A549 treated with ZK216348 at 1 μM for 4 hours (cell line): ENCODE measurements at places on chromosomes 13 and 19. TPM values are rescaled to one million over a fixed set of nuclear protein-coding genes. Genes with fewer than 3 reads are reported as not detected.

ZNF441 gene
- 0.05 TPM in 1 of 5 replicates, not detected in the others for total RNA-seq

SMIM24 gene
- 0.51 to 1.4 TPM (median 1.1 TPM) in 4 of 5 replicates, not detected in the other for total RNA-seq

HSPB6 gene
- 0.15 to 0.33 TPM (median 0.25 TPM) in 5 replicates for total RNA-seq

FGF22 gene
- 0.21 to 1.0 TPM (median 0.87 TPM) in 5 replicates for total RNA-seq

NLRP12 gene
- total RNA-seq, result 0.04 TPM in 1 of 5 replicates, not detected in the others

ATP7B gene
- total RNA-seq, result 1.8 to 3.1 TPM (median 2.9 TPM) in 5 replicates

CEACAM7 gene
- not detected in 5 replicates for total RNA-seq

HS6ST3 gene
- total RNA-seq, result not detected in 5 replicates

ACER1 gene
- not detected in 5 replicates for total RNA-seq

PINLYP gene
- 0.18 to 0.40 TPM (median 0.32 TPM) in 4 of 5 replicates, not detected in the other for total RNA-seq

INSL3 gene
- 0.37 to 0.94 TPM (median 0.47 TPM) in 5 replicates for total RNA-seq

COL4A1 gene
- 61.2 to 103 TPM (median 88.8 TPM) in 5 replicates for total RNA-seq

PPP5C gene
- total RNA-seq, result 72.5 to 93.3 TPM (median 90.0 TPM) in 5 replicates

PSG4 gene
- 0.22 to 2.0 TPM (median 0.50 TPM) in 5 replicates for total RNA-seq

ERICH4 gene
- total RNA-seq, result not detected in 5 replicates
